Occipital lobe (tissue), 3 donors: ENCODE measurements at places on chromosomes 2 and 18. TPM values are rescaled to one million over a fixed set of nuclear protein-coding genes. Genes with fewer than 3 reads are reported as not detected.

WDR7 gene
- 132 TPM for total RNA-seq

PPP1R1C gene
- 2.7 TPM for total RNA-seq

GKN2 gene
- not detected for total RNA-seq

FRZB gene
- 19.8 TPM for total RNA-seq

CEP68 gene
- total RNA-seq: 48.2 TPM

GRCh38 chr2:162509288-162509968, 165.5 kb downstream of the GCA start:
- DNase-seq: no peak

DNA sequence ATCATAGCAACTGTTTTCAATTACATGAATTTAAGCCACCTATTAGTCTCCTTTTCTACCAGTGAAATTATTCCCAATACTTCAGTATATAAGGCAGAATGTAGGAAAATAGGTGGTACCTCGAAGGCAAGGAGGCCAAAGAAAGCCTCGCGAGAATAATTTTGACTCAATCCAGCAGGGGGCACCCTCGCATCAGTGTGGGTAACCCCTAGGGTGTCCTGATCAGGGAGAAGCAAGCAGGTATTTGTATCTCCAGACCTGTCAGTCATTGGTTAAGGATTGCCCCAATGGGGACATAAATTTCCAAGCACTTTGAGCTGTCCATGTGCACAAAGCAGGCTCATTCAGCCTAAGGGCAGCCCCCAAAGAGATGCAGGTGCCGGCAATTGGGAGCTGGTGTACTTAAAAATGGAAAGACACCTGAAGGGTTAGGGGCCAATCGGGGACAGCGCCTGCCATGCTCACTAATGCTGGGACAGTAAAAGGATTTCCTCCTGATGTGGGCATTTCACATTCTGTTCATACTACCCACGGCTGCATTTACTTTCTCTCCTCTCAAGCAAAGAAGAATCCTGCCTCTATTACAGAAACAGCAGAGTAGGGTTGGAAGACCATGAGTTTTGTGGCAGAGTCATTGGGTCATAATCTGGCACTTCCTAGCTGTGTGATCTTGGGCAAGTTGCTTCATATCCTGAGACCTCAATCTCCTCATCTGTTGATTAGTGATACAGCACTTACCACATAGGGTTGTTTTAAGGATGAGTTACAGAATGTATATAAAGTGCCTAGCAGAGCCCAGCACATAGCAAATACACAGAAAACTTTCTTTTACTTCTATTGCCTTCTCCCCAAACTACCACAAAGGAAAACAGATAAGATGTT, 136.1 kb downstream of the ICOS start:
- no peak for DNase-seq

DNA sequence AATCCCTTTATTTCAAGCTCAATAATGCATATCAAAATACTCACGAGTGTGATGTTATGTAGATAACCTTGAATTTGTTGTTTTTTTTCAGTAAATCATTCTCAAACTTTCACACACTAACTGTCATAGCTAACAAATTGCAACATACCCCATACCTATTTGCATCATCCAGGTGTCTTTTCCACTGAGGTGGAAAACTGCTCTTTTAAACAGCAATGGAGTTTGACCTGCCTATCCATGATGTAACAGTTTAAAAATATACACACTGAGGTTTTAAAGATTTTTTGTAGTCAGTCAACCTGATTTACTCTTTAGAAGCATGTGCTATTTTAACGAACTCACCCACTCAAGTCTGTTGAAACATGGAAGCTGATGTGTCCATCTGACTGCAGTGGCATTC, 298.7 kb downstream of the RND3 start:
- DNase-seq: no peak

DNA sequence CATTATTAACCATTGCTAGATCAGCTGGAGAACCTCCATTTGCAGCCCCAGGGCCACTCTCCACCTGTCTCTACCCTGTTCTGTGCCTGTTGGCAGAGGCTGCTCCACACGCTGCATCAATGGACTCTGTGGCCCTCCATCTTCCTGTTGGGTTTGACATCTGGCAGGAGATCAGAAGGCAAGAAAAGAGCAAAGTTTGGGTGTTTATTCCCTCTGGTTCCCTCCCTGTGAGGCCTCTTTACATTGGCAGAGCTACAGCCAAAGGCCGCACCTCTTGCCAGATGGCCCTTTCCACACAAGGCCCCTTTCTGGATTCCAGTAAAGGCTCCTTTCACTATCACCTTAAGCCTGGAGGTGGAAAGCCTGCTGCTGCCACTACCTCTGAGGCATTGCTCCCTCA, 110.9 kb upstream of the RND3 start:
- DNase-seq: no peak

DNA sequence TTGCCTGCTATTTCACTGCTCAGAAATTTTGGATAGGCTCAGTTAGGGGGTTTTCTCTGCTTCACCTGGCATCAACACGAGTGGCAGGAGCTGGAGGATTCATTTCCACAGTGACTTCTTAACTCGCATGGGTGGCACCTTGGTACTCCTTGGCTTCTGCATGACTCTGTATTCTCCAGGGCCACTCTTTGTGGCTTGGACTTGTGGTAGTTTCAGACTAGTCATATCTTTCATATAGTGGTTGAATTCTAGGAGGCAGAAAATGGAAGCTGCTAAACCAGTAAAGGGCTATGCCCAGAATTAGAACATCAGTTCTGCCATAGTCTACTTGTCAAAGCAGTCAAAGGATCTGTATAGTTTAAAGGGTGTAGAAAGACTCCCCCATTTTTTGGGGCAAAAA, 6.8 kb downstream of the MAIP1 start:
- DNase-seq: no peak

- no peak for DNase-seq
Measured at GRCh38 chr2:48328942-48329723, 200.8 kb upstream of the STON1 start.

GRCh38 chr2:157830696-157831570, 45.2 kb downstream of the ACVR1 start:
- DNase-seq: no peak

GRCh38 chr18:44246001-44246400, 434.7 kb upstream of the SETBP1 start:
- DNase-seq: no peak

- no peak for DNase-seq
Measured at GRCh38 chr2:23734416-23734815, 192.5 kb downstream of the ATAD2B start.
